ENCODE measurements at places on chromosomes 1 and 21.

- DNase-seq: no peak
Observed at GRCh38 chr1:39779137-39779536, 8.0 kb upstream of the OXCT2 start.

GRCh38 chr21:35048183-35048601 is 910 bp downstream of the RUNX1 start:
- no peak for DNase-seq

GRCh38 chr1:214584805-214585766 is 17.9 kb upstream of the CENPF start:
- DNase-seq: peak; percentile 70

DNA sequence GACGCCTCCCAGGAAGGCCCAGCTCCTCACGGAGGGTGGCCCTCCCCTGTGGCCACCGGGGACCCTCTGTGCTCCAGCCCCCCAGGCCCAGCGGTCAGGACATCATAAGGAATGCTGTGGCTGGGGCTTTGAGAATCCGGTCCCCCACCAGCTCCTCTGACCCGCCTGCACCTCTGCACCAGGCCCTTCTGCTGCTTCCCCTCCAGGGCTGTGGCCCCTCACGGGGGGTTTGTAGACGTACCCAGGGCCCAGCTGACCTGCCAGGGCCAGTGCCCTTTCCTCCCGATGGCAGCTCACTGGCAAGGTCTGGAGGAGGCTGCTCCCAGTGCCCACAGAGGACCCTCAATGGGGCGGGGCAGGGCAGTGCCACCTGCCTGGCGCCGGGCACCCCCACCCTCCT is 103.9 kb upstream of the TTC34 start:
- no peak for DNase-seq

DNA sequence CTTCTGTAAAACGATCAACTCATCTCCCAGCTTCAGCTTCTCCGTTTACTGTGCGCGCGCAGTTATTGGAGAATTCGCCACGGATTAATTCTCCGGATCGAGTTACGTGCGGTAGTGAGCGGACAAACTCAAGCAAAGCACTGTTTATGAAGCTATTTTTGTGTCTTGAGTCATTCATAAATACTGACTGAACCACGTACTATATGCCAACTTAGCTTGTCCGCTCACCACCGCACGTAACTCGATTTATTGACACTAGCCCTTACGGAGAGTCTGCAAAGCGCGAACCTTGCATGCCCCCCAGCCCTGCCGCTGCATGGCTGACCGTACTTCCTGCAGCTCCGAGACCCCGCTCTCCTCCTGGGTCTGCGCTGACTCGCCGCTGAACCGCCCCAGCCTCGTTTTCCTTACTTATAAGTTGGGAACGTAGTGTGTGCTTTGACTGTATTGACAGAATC is 773 bp downstream of the CHD1L start:
- peak; percentile 42 for DNase-seq

GRCh38 chr1:205670611-205671430 is 9.5 kb downstream of the SLC45A3 start:
- no peak for DNase-seq

GRCh38 chr1:157798211-157798610 is 21.3 kb upstream of the FCRL2 start:
- no peak for DNase-seq
